Fibroblast of upper back skin (primary cell): ENCODE measurements at places on chromosomes 6 and 20.

DNA sequence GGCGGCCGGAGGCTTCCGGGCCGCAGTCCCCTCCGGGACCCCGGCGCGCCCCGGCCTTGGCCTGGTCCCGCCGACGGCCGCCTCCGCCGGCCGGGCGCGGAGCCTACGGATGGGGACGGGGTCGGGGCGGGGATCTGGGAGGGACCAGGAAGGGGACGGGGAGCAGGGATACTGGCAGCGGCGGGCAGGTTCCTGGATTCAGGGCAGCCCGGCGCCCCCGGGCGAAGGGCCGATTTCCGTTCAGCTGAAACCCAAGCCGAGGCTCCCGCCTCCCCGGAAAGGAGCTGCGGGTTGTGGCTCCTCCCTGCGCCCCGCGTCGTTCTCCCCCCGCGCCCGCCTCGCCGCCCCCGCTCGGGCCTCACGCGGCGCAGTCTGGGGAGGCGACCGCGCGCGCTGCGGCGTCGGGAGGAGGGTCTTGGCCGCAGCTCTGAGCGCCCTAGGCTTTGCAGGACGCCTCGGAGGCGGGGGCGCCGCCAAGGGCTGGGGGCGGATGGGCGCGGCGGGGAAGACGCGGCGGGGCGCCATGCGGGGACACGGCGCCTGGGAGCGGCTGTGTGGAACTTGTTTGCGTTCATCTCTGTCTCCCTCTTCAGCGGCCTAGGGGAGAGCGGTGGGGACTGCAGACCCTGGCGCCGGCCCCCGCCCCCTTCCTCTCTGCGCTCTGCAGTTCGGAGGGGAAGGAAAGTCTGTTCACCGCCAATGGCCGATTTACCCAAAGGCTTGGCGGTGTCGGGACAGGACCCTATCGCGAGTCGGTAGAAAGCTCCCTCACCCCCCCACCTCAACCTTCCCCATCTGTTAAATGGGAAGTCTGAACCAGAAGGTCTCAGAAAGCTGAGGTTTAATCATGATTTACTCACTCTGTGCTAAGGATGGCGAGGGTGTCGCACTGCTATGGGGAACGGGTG, 22.7 kb upstream of the TMEM181 start:
- DNase-seq, result no peak

GRCh38 chr6:56729719-56730118, 87.0 kb upstream of the DST start:
- DNase-seq, result peak; percentile 71

GRCh38 chr6:136812174-136812573, 10.2 kb upstream of the PEX7 start:
- peak; percentile 59 for DNase-seq

DNA sequence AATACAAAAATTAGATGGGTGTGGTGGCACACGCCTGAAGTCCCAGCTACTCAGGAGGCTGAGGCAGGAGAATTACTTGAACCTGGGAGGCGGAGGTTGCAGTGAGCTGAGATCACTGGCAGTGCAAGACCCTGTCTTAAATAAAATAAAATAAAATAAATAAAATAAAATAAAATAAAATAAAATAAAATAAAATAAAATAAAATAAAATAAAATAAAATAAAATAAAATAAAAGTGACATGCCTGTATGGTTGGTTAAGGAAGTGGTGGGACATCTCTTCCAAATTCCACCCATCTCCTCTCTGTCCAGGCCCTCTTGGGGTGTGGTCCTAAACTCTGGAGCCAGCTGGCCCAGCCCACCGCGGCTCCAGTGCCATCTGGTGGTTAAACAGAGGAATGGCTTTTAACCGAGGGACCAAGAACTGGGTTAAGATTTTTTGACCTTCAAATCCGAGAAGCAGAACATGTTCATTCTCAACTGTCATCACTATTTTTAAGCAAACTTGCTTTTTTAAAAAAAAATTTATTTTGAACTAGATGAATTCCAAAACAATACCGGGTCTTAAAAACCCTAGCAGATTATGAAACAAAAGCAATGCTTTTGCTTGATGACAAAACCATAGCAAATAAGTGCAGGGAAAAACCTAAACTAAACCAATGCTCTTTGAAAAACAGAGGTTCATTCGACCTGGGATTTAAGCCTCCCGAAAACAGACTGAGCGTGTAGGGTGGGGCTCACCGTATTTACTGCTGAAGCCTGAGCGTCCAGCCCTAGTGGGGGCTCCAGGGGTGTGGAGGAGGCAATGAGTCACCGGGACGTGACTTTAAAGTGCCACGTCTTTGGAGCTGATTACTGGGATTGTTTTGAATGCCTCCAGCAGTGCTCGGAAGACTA, 68.8 kb downstream of the CDC5L start:
- peak; percentile 62 for DNase-seq

DNA sequence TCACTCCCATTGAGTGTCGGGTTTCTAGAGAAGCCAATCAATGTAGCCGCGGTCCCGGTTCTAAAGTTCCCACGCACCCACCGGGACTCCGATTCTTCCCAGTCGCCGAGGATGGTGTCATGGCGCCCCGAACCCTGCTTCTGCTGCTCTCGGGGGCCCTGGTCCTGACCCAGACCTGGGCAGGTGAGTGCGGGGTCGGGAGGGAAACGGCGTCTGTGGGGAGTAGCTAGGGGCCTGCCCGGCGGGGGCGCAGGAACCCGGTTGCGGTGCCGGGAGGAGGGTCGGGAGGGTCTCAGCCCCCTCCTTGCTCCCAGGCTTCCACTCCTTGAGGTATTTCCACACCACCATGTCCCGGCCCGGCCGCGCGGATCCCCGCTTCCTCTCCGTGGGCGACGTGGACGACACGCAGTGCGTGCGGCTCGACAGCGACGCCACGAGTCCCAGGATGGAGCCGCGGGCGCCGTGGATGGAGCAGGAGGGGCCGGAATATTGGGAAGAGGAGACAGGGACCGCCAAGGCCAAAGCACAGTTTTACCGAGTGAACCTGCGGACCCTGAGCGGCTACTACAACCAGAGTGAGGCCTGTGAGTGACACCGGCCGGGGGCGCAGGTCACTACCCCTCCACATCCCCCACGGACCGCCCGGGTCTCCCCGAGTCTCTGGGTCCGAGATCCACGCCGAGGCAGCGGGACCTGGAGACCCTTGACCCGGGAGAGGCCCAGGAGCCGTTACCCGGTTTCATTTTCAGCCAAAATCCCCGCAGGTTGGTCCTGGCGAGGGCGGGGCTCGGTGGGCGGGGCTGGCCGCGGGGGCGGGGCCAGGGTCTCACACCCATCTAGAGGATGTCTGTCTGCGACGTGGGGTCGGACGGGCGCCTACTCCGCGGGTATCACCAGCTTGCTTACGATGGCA, 35.2 kb upstream of the HLA-G start:
- DNase-seq, result peak; percentile 3

DNA sequence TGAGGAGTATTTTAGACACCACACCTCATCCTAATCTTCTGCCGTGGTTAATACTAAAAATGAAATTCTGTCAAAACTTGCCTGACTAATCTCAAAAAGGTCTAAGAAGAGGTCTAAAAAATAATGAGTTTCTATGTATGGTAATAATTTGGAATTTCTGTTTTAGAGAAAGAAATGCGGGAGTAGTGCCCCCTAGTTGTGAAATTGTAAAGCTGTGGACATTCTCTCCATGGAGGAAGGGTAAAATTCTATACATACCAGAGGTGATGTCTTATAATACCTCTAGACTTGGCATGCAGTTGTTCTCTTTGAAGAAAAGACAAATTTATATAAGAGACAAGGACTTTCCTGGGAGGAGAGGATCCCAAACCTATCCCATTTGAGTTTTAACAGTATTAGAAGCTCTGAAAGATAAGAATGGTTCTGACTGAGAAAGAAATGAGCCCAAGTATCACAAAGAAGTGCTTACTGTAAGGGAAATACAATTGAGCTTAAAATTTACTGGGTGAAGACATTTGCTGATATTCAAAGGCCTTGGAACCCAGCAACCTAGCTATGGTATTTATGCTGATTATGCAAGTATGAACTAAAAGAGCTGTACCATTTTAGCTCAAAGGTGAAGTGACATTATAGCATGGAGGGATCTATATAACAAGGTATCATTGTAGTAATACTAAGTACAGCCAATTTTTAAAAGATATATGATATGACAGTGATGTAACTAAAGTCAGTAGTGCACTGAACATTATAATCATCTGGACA, 5.1 kb upstream of the EPHA7 start:
- DNase-seq, result no peak

DNA sequence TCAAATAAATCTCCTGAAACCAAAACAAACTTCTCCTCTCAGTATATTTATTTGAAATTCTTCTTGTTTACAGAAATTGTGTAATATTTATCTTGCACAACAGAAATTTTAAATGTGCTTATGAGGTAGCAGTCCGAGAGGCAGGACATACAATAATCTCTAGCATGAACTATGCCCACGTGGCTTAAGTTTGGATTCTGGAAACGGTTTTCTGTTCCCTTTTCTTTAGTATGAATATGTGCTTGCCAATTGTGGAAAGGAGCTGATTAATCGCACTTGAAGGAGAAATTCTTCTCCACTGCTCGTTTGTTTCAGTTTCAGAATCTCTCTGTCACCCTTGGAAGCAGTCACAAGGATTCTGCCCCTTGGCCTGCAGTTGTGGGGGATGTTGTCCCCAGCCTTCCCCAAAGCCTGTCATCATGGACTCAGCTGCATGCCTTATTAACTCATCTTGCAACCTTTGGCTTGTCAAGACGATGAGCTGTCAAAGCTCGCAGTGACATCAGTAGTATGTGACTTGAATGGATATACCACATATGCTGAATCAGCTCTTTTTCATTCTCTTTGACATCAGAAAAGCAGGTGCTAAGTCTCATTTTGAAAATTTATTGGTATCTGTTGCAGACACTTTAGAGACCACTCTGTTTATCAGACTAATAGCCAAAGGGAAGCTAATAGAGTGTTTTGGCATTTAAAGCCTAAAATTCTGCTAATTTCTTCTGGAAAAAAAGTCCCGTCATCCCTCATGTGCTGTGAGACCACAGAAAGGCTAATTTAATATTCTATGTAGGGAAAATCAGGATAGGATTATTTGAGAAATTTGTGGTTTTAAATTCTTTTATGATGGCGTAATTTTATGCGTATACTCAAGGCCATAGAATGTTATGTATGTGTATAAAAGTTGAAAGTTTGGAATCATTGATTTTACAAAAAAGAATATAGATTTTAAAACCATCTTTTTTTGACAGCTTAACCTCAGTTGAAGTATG, 186.8 kb downstream of the ARID1B start:
- DNase-seq, result peak; percentile 66

DNA sequence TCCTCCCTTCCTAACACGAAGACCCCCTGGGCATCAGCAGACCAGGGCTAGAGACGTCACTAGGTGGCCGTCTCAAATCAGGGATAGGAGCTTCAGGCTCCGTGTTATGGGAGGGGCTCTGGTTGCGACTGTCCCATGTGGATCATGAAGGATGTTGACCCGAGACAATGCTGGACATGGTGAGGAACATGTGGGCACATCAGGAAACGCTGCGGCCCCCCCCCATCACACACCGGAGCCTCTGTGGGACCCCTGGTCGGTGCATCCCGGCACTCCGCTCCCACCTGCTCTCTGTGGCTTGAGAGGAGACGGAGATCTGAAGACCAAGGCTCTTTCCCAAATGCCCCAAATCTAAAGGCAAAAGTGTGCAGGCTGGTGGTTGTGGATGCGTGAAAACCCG, 54.2 kb downstream of the DACT2 start:
- DNase-seq, result no peak

GRCh38 chr20:47198254-47198671, 158.2 kb downstream of the ZMYND8 start:
- no peak for DNase-seq

- DNase-seq, result no peak
Observed at GRCh38 chr20:62596486-62596885, 45.8 kb upstream of the SLCO4A1 start.

DNA sequence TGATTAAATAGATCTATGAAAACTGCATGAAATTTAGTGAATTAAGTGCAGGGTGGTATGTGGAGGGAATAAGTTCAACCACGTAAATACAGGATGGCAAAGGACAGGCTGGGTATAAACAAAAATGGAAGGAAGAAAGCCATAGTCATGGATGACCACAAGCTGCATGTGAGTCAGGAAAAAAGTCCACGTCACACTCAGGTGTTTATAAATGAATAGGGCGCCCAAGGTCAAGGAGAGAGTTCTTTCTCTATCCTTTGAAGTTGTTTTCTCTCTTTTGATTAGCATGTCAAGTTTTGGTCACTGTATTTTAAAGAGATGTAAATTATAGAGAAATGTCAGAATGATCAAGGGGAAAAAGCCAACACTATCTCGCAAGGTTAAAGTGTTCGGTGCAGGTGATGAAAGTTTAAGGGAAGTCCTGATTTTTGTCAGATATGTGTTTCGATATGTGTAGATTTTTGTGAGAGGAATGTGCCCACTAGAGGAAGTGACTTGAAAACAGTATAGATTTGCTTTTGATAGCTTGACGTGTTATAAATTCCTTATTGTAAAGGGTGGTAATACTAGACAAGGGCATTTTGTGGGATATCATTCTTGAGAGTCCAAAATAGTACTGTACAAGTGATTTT, 58.7 kb downstream of the MAP3K4 start:
- DNase-seq, result no peak

DNA sequence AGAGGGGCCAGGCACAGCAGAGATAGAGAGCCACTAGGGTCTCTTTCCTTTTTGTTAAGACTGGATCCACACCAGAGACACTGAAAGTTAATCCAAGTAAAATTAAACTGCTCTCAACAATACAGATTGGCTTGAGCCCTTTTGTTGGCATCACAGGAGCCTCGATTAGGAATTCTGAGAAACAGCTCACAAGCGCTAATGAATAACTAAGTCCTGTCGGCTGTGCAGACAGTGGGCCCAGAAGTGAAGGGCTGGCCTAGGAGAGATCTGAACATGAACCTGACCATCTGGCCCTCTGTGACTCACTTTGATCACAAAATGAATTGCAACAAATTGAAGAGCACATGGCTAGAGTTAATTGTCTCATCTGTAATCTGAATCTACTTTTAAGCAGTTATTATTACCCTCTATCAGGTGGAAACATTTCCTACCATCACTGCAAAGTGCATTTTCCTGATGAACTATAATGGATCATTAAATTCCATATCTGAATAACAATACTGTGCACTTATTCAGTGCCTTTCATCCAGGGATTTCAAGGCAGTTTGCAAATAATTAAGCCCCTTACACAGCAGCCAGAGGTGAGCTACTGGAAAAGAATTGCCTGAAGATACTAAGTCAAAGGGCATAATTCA, 3.2 kb downstream of the BACH2 start:
- DNase-seq, result no peak

- no peak for DNase-seq
Observed at GRCh38 chr20:60223174-60223573, 265.0 kb downstream of the CDH26 start.

DNA sequence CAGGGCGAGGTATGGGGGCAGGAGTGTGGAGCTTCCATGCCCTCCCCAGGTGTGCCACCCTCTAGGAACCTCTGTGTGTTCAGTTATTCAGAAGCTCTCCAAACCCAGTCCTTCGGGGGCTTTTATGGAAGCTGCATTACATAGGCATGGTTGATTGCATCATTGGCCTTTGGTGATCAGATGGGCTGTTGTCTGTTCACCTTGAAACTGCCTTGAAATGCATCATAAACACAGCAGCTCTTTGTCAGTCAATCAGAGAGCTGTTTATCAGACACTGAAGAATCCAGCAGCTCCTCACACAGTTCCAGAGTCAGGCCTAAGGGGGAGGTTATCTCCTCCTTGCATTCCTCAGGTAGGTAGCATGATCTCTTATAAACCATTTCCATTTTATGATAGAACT, 62.4 kb downstream of the E2F3 start:
- no peak for DNase-seq

GRCh38 chr6:17178754-17179529, 77.1 kb downstream of the STMND1 start:
- DNase-seq, result no peak
